ENCODE measurements at places on chromosomes 5 and 9.

DNA sequence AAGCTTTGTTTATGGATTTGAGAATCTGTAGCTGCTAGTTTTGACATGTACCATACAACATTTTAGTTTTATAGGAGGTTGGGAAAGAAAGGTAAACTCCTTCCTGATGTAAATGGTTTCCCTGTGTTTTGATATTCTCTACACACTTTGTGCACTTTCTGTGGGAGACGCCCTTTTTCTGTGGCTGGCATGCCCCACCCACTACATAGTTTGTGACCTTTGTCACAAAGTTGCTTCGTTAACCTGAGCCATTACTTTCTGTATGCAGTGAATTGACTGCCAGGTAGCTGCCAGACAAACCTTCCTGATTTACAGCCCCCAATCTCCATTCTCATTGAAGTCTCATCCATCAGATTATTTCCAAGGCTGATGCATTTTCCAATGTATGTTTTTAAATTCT, 90.6 kb downstream of the NLN start:
- no peak for DNase-seq

GRCh38 chr9:69009708-69010107, 4.2 kb downstream of the PRKACG start:
- DNase-seq = no peak

DNA sequence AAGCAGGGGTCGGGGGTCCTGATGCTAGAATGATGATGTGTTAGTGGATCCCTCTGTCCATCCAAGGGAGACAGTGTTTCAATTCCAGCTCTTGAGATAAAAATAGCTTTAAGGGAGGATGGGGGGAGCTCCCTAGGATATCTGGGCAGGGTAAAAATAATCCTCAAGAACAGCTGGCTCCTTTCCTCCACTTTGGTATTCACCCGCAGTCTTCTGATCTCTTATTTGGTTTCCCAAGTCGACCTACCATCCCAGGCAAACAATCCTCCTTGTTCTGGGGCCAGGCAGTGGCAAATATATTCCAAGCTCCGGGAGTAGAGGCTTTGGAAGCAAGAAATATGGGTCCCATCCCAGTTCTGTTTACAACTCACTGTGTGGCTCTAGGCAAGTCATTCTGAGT, 14.5 kb upstream of the COL27A1 start:
- DNase-seq = no peak

DNA sequence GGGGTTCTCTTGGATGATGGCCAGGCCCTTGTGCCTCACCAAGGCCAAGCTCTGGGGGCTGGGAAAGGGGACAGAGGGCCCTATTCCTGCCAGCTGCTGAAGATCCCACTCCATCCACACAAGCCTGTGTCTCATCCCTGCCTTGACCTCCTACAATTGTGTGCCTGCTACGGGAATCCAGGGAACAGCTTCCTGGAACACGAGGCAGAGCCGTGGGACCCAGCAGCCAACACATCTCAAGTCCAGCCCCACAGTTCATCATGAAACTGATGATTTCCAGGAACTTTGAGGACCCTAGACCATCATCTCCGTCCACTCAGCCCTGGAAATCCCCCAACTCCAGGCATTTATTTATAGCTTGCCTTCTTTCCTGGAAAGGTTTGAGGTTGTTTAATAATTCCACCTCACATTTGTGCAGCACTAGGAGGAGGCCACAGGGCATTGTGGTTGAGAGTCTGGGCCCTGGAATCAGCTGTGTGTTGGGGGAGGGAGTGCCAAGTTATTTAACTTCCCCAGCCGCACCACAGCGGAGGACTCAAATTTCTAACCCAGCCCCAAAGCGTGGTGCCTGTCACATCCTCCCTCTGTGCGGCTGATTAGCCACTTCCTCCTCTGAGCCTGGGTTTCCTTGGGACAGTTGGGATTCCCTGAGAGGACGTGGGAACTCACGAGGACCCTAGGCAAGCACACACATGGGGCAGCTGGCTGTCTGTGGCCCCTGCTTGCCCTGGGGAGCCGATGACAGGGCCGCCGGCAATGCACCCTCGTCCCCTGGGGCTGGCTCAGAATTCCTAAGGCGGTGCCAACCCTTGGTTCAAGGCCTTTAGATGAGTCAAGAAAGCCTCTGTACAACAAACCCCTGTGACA, 58.2 kb upstream of the GGTA1 start:
- DNase-seq = peak; percentile 95

DNA sequence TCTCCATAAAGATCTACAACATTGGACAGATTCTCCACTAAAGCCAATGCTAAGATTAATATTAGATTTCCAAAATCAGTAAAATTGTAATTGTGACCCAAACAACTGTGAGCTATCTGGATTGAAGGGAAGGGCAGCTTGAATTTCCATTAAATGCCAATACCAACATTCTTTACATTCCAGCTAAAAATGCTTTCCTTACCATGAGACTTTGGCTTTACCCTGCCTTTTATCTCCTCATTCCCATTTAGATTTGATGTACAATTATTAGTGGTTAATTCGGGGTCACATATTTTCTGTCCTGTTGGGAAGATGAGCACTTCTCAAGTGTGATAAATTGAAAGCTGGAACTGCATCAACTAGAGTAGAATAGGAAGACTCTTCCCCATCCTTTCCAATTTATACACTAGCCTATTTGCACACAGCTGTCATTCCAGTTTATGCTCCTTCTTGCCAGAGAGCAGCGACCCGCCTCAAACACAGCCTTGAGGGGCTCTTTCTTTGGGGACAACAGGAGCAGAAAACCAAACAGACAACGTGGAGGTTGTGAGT, 33.1 kb upstream of the MYOT start:
- peak; percentile 32 for DNase-seq

Data from fibroblast of skin of right biceps (primary cell).